Uterine smooth muscle cell (primary cell): ENCODE measurements at places on chromosomes 1 and 21. TPM values are rescaled to one million over a fixed set of nuclear protein-coding genes. Genes with fewer than 3 reads are reported as not detected.

Gene OR2T11
- not detected in 2 replicates for total RNA-seq

Gene ADGRL2
- total RNA-seq = 9.6 and 14.6 TPM in 2 replicates

Gene BATF3
- 0.75 and 1.5 TPM in 2 replicates for total RNA-seq

Gene HSPA6
- 1.9 and 4.6 TPM in 2 replicates for total RNA-seq

Gene TMCO2
- total RNA-seq = not detected in 2 replicates

Gene CAMSAP2
- 32.3 and 36.6 TPM in 2 replicates for total RNA-seq

Gene APOBEC4
- not detected in 2 replicates for total RNA-seq
